ENCODE measurements at places on chromosomes 2 and 18. TPM values are rescaled to one million over a fixed set of nuclear protein-coding genes. Genes with fewer than 3 reads are reported as not detected.

GRCh38 chr2:177363332-177363731 is 29.2 kb upstream of the AGPS start:
- no peak for DNase-seq

- DNase-seq = no peak
Observed at GRCh38 chr2:112959109-112959812, 18.5 kb upstream of the IL36G start.

The RTP5 gene
- total RNA-seq = not detected

DNA sequence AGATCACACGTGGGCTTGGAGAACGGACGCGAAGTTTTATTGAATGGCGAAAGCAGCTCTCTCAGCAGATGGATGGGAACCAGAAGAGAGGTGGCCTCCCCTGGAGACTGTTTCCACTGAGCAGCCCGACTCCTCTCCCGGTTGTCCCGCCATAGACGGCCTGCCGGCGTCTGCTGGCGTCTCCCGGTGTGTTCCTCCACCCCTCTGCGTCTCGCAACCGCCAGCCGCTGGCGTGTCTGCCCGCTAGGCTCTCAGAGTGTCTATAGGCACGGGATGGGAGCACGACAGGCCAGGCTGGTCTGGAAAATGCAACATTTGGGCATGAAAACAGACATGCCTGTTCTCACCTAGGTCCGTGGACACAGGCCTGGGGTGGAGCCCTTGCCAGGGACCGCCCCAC is 366.7 kb upstream of the SOX11 start:
- no peak for DNase-seq

The AQP12A gene
- total RNA-seq = not detected

DNA sequence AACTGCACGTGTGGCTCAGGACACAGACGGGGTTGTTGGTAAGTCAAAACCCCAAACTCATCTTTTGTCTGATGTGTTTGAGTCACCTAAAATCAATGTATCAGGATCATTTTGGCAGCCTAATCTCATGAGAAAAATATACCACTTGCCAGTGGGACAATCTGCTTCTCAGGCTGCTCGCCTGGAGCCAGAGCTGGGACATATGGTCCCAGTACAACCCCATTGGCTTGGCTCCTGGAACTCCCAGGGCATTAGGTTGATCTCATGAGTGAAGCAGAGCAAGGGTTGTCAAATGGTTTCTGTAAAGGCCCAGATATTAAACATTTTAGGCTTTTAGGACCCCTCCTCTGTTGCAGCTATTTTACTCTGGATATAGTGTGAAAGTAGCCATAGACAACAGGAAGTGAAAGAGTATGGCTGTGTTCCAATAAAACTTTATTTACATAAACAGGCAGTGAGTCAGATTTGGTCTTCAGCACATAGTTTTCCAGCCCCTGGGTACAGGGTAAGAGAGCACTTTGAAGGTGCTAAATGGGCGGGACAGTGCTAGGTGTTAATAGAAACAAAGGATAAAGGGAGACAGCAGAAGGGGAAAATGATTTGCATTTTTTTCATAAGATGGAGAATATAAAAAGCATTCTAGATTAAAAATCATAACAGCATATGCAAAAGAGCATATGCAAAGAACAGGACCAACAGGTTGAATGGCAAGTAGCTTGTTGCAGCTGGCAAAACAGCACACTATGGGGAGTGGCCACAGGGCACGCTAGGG is 290.8 kb downstream of the KCNS3 start:
- DNase-seq = no peak

- DNase-seq = no peak
Observed at GRCh38 chr2:19687017-19687659, 214.6 kb downstream of the TTC32 start.

DNA sequence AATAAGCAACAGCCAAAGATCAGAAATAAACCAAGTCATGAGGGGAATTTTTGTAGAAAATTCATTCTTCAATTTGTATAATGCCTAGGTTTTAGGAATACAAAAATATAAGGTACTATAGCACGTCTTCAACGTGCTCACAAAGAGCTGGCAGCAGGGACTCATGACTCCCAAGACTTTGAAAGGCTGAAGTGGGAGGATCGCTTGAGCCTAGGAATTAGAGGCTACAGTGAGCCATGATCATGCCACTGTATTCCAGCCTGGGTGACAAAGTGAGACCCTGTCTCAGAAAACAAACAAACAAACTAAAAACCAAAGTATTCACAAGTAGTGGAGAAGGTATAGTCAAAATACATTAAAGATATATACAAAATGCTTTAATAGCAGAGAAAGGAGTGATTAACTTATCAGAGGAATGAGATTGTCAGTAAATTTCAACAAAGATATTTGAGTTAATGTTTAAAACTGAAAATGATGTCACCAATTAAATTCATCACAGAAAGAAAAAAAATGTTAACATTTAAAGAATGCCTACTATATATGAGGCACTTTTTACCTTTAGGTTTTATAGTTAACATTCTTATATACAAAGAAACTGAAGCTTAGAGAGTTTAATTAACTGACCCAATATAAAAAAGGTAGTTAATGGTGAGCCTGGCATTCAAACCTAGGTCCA is 3.2 kb downstream of the WDR33 start:
- peak; percentile 30 for DNase-seq

- no peak for DNase-seq
Observed at GRCh38 chr2:20662308-20662937, 4.5 kb upstream of the GDF7 start.

DNA sequence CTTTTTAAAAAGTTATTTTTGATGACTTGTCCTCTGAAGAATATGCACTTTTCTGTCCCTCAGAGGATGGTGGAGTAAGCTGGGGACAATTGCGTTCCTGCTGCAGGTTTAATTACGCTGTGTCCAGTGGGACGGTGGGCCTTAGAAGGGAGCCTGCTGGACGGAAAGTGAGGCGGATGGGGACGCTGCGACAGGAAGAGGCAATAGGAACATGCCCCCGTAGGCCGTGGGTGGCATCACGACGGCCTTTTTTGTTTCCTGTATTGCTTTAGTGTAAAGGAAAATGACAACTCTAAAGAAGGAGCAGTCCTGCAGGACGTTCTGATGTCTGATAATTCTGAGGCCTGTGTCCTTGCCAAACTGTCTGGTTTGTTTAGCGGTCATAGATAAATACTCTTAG is 121.6 kb downstream of the NFATC1 start:
- DNase-seq = no peak

The LRRC30 gene
- not detected for total RNA-seq

GRCh38 chr2:198253995-198254394 is 449.6 kb downstream of the PLCL1 start:
- no peak for DNase-seq

DNA sequence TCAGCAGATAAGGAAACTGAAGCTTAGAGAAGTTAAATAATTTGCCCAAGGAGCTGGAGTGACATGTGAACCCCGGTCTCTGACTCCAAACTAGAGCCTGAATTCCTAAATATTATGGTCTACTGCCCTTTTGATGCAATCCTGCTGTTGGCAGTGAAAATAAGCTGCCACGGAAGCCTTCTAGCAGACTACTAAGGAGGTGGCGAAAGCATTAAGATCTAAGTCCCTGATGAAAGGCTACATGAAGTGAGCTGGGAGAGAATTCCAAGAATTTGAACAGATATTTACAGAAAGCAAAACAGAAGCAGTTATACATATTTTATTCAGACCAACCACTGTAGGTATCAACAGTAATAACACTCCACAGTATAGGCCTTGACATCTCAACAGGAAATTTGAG is 28.1 kb downstream of the TRMT61B start:
- DNase-seq = no peak

- DNase-seq = no peak
Observed at GRCh38 chr18:46675112-46675511, 18.1 kb upstream of the LOXHD1 start.

- no peak for DNase-seq
Observed at GRCh38 chr2:129957891-129958290, 21.6 kb upstream of the RAB6C start.

DNA sequence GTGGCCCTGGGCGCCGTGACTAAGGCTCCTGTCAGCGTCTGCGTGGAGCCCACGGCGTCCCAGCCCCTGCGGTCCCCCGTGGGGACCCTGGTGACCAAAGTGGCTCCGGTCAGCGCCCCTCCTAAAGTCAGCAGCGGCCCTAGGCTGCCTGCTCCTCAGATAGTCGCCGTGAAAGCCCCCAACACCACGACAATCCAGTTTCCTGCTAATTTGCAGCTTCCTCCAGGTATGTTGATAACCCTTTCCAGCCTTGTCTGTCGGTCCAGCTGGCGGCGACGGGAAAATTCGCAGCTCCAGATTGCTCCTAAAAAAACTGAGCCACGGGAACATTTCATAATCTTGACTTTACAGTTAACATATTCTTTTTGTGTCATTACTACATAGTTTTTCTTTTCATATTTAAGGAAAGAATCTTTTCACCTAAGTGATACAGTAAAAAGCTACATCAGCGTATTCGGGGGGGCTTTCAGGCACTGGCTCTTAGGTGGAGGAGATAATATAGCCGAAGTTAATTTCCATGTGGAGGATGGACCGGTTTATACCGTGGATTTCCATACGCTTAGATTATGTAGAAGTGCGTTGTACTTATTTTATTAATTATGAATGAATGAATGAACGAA is 916 bp downstream of the TAF4B start:
- peak; percentile 24 for DNase-seq

DNA sequence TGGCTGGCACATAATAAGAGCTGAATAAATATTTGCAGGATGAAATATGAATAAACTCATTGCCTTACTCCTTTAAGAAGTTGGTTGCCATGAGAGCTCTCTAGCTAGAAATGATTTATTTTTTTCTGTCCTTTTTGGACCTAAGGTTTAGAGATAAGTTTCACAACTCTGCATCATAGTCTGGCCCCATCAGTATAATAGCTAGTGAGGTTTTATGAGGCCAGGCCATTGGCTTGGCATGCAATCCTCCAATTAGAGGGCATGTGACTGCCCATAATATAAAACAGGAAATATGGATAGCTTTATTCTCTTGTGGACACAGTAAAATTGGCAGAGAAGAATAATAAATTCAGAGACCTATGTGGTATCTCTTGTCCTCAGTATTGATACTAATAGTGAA is 26.2 kb upstream of the INSIG2 start:
- no peak for DNase-seq

DNA sequence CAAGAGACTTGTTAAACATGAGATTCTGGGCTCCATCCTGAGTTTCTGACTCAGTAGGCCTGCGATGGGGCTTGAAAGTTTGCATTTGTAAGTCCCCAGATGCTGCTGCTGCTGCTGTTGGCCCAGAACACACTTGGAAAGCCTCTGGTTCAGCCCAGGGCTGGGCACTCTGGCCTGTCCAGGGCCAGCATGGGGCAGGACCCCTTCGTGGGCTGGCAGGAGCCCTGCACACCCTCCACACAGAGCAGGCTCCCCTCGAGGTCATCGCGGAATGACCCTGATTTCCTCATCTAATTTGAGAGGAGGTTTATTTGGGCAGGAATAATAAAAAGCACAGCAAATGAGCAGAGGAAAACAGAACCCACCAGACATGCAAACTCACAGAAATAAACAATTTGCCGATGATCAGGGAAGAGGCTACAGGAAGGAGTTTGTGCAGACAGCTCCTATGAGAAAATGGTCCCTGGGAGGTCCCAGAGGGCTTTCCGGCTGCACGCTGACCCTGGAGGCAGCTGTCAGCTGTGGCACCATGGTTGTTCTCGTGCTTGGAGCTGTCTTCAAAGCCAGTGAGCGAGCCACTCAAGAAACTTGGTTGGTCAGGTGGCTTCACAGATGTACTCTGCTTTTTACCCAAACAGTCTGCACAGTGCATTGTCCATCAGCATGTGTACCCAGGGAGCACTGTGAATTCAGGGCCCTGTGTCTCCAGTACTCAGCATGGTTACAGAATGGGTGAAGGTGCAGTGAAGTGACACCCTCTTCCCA is 119.3 kb downstream of the GLI2 start:
- no peak for DNase-seq

- DNase-seq = no peak
Observed at GRCh38 chr2:65922794-65923193, 490.4 kb upstream of the SPRED2 start.

DNA sequence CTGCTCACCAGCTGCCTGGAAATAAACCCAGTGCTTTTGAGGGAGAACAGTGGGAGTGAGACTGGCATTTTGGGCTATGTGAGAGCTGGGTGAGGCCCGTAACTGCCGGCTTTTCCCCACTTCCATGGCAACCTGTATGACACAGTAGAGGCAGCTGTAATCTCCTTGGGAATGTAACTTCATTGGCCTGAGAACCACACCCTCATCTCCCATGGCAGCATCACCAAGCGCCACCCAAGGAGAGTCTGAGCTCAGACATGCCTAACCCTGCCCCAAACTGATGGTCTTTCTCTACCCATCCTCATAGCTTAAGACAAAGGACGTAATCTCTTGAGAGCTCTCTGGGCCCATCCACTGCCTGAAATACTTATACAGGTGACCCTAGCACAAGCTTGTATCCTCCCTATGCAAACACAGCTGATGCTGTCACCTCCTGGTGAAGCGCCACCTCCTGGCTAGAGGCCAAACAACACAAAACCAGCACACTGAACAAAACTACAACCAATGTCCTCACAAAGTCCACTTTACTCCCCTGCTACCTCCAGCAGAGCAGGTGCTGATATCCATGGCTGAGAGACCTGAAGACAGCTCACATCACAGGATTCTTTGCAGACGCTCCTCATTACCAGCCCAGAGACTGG is 763.4 kb upstream of the NRXN1 start:
- DNase-seq = no peak

DNA sequence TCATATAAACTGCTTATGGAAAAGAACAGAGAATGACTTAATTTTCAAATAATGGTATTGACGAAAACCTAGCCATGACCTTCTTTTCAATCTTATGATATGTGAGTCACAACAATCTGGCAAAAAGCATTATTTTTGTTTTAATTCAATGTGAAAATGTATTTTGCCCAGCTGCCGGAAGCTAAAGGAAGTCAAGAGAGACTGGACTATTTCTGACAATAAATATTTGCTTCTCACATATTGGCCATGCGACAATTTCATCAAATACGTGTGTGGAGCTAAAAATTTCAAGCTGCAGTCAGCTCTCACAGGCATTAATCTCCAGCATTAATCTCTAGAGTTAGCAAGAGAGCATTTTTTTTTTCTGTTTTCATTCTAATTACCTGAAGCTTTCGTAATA is 881.0 kb downstream of the CPS1 start:
- DNase-seq = no peak

The CD226 gene
- 0.91 TPM for total RNA-seq

The MROH2A gene
- total RNA-seq = 0.80 TPM

GRCh38 chr2:187126247-187127005 is 277.5 kb upstream of the ZSWIM2 start:
- DNase-seq = no peak

The LRATD1 gene
- not detected for total RNA-seq

DNA sequence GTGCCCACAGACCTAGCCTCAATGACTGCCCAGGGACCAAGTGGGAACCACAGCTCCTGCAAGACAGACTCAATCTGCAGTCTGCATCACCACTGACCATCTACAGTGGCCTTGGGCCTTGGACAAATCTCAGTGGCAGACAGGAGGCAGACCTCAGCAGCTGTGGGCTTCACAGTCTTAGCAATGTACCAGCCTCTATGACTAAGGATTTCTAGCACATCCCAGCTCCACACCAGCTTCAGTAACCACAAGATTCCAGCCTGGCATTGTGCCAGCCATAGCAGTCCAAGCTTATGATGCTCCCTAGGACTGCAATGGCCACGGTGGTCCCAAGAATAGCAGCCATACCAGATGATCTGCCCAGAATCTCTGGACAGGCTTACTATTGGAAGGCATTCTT is 19.6 kb upstream of the WDR75 start:
- DNase-seq = peak; percentile 71

The HAAO gene
- not detected for total RNA-seq

- DNase-seq = no peak
Observed at GRCh38 chr2:224930124-224930523, 112.1 kb downstream of the DOCK10 start.
